AG10803 (cell line): ENCODE measurements at places on chromosomes 1 and 21.

DNA sequence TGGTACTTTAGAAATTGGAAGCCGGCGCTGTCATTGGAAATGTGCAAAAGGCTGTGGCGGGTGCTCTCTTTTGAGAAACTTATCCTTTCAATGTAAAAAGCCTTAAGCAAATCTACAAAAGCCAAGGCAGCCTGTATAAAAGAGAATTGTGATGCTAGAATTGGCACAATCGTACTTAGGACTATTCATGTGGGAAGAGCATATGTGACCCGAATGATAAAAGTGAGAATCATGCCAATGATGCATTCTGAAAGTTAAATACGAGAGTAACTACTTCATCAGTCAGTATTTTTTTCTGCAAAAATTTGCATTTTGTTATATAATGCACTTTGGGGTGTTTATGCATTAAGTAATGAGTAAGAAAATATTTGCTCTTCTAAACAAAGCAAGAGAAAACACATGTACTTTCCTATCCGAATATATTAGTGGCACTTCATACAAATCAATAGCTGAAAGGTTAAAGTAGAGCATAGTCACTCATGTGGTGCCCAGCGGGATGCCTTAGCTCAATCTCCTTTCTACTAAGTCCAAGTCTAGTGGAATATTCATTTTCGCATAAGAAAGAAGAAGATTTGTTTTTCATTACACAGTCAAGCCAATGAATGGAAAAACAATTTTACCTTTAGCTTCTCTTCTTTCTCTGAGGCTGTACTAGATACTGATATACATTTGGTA is 1256.6 kb upstream of the B3GALT2 start:
- DNase-seq: no peak

- DNase-seq: no peak
Observed at GRCh38 chr1:21750841-21751240, 32.1 kb downstream of the USP48 start.

GRCh38 chr1:21661886-21662285 is 7.3 kb downstream of the RAP1GAP start:
- no peak for DNase-seq

DNA sequence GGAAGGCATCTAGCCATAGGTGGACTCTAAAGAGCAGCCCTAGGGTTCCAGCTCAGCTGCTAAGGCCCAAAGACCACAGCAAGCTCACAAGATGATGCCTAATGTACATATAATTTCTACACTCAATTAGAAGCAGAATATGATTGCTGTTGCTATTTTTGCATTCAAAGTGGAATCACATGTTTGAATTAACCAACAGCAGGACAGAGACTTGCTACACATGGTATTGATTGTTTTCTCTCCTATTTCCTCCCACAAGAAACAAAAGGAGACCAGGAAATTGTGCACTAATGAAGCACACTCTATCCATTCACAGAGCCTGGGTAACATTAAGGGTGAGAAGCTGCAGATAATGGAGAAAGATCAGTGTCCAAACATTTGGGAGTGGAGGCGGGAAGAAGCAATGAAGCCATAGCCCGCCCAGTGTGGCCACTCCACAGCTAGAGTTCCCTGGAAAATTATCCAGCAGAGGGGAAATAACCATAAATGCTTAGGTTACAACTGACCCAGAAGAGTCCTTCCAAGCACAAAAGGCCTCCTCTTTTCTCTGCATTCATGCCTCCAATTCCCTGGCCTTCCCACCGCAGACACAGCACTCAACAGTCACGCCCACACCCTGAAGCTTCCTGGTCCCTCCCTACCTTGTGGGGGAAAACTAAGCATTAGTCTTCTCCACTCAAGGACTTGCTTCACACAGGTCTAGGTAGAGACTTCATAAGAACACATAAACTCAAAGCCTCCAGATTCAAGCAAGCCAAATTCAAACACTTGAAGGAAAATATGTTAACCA is 7.5 kb downstream of the CNN3 start:
- peak; percentile 51 for DNase-seq
